ENCODE measurements at places on chromosomes 1 and 21.

- no peak for DNase-seq
Observed at GRCh38 chr1:7303554-7304317, 467.4 kb upstream of the VAMP3 start.

DNA sequence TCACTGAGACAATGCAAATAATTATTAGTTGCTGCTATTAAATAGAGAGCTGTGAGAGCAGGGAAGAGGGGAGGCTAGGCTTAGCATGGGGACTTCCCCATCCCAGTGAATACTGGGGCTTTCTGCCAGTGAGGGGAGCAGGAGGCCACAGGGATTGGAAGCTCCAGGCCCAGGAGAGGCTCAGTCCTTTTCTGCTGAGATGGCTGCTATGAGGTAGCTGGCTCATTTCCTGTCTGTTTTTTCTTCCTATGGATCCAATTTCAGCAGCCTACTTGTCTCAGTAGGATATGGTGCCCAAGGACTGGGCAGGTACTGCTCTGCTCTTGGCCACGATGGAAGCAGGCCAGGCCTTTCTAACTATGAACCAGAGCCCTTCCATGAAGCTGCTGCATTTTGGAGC is 10.0 kb downstream of the STMN1 start:
- DNase-seq = no peak

DNA sequence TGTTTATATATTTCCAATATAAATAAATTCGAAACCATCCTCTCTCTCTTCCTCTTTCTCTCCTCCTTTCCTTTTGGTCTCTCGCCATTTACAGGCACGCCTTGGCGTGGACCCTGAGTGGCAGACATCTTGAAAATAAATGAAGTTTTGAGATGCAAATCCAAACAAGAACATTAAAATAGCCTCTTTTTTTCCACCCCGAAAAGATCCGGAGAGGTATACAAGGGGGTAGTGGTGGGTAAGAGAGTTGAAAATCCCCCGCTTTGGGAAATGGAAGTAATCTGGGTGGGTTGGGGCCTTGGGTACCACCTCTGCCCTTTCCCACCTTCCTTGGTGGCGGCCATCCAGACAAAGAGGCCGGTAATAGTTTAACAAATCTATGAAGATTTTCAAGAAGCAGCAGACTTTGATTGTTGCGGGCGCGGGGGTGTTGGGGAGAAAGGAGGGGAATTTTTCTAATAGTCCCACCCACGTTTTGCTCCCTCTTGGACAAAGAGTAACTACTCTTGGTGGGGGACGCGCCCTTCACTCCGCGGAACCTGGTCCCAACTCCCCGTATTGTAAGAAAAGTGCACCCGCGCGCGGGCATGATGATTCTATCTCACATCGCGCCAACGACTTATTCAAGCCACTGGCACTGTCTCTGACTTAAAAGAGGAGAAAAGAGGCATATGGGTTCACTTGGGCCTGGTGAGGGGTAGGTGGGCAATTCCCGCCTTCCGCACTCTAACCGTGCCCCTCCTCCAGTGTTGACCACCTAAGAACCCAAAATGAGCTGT is 4.0 kb upstream of the FOXD3 start:
- no peak for DNase-seq

DNA sequence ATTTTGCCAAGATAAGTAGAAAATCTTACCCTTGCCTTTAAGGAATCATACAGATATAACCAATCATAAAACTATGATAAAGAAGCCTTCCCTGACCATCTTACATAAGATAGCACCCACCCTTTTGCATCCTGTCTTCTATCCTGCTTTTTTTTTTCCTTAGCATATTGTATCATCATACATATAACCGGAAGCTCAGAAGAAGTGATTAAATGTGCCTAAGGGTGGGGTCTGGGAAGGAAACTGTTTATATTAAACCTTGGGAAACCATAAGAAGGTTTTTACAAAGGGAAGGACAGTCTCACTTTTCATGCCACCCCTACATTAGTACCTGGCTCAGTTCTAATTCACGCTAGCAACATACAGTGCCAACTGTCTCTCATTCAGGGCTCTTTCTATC is 66.8 kb downstream of the LUZP1 start:
- no peak for DNase-seq

DNA sequence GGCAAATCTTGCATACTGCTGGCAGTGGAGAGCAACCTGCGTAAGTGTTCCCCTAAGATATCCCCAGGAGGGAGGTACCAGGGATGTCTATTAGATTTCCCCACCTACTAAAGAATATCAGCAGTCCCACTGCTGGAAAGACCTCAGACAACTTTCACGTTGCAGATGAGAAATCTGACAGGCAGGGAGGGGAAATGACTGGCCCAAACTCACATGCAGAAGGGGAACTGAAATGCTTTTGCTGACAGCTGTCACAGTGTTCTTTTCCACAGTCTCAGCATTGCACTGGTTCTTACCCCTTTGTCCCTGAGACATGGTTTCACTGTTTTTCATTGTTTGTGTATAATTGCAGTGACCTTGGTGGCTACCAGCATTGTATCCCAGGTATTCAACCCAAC is 84.8 kb upstream of the ATP1A1 start:
- DNase-seq = no peak

GRCh38 chr1:79364896-79365295 is 358.4 kb upstream of the ADGRL4 start:
- no peak for DNase-seq

DNA sequence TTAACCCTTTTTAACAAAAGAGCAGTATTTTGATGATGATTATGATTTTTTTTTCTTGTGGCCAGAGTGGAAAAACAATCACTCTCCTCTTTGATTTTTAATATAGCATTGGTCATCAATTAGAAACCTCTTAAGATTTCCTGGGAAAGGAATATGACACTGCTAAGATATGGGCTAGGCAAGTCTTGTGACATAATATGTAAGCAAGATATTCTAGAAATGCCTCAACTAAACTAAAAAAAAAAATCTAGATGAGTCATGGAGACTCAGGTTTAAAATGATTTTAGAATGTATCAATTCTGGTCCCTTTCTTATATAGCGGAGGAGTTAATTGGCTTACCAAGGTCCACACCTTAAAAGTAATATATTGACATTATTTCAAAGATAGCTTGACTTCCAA is 60.3 kb upstream of the JUN start:
- DNase-seq = no peak

- no peak for DNase-seq
Observed at GRCh38 chr1:21564521-21565095, 55.4 kb downstream of the ALPL start.

DNA sequence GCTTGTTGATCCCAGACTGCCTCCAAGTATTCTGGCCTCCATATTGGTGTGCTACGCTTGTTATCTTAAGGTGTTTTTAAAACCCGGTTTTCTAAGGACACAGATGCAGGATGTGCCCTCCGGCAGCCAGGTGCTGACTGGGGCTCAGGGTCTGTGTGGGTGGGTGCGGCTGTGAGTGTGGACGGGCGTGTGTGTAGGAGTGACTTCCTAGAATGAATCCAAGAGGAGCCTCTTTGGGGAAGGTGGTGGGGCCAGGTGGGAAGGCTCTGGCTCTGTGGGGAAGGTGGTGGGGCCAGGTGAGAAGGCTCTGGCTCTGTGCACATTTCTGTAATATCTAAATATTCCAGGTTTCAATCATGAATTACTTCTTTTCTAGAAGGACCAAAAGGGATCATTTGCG is 12.8 kb upstream of the TSPEAR start:
- no peak for DNase-seq

DNA sequence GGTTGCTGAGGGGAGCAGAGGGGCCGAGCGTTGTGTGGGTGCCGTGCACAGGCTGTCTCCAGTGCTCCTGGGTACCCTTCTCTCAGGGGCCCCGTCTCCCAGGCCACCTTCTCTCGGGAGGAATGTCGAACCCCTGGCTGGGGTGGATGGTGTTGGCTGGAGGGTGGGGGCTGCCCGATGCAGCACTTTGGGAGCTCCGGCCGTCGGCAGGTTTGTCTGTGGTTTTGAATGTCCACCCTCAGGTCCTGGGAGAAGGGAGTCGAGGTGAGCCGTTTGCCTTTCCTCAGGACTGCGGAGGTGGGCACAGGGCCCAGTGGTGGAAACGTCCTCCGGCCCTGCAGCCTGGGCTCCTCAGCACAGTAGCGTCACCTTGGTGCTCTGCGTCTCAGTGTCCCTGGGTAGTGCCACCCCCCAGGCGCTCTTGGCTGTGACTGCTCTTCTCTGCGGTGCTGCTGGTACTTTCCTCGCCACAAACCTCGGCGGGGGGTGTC is 14.5 kb downstream of the SLX9 start:
- no peak for DNase-seq

DNA sequence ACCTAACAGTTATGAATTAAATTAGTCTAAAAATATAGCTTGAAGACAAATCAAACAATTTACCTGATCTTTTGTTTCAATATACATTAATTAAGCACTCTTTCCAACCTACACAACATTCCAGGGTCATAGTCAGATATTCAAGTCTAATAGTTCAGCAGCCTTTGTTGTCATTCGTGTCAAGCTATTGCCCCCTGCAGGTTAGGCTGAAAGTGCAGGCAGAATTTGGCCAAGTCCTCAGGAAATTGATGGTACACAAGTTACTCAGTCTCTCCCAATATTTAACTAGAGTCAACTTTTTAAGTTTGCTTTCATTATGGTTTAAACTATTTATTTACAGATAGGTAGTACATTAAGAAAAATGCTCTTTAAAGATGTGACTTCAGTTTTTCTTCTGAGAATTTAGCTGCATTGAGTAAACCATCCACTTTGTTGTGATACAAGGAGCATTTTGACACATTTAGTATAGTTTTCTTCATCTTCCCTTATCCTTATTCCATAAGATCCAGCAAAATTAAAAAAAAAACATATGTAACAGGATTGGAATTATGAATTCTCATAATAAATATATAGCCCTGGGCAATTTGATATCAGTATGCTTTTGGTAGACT is 130.3 kb upstream of the DPYD start:
- no peak for DNase-seq

- DNase-seq = no peak
Observed at GRCh38 chr1:18819986-18820790, 39.3 kb downstream of the TAS1R2 start.

- no peak for DNase-seq
Observed at GRCh38 chr1:32893198-32894018, 7.1 kb downstream of the HPCA start.

DNA sequence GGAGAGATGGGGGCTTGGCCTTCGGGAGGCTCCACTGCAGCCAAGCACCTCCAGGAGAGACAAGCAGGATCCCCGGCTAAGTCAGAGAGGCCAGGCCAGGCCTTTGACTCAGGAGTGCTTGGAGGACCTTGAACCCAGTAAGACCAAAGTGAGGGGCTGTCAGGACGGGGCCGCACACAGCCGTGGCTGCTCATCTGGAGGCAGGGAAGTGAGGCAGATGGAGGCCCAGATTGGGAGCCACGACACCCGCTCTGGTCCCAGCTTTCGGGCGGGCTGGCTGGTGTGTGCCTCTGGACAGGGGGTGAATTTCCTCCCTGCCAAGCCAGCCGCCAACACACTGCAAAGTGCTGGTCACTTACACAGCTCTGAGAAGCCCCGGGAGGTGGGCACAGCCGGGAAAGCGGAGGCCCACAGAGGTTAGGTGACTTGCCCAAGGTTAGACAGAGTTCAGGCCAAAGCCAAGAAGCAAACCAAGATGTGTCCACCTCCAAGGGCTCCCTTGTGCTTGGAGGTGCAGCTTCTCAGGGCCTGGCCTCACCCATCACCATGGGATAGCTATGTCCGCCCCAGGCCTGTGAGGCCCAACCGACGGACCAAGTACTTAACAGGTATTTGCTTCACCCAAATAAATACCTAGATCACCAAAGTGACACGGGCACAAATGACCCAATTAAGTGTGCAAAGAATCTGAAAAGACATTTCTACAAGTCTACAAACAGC is 58.3 kb downstream of the CHD5 start:
- DNase-seq = no peak

GRCh38 chr1:106879538-106879937 is 176.9 kb upstream of the PRMT6 start:
- no peak for DNase-seq

- DNase-seq = no peak
Observed at GRCh38 chr1:63602629-63603028, 9.4 kb downstream of the PGM1 start.

- DNase-seq = no peak
Observed at GRCh38 chr1:159921251-159921650, 4.1 kb downstream of the TAGLN2 start.

GRCh38 chr1:1351511-1352427 is 2.6 kb upstream of the DVL1 start:
- DNase-seq = no peak

GRCh38 chr1:236176337-236177336 is 34.3 kb downstream of the GPR137B start:
- DNase-seq = no peak

DNA sequence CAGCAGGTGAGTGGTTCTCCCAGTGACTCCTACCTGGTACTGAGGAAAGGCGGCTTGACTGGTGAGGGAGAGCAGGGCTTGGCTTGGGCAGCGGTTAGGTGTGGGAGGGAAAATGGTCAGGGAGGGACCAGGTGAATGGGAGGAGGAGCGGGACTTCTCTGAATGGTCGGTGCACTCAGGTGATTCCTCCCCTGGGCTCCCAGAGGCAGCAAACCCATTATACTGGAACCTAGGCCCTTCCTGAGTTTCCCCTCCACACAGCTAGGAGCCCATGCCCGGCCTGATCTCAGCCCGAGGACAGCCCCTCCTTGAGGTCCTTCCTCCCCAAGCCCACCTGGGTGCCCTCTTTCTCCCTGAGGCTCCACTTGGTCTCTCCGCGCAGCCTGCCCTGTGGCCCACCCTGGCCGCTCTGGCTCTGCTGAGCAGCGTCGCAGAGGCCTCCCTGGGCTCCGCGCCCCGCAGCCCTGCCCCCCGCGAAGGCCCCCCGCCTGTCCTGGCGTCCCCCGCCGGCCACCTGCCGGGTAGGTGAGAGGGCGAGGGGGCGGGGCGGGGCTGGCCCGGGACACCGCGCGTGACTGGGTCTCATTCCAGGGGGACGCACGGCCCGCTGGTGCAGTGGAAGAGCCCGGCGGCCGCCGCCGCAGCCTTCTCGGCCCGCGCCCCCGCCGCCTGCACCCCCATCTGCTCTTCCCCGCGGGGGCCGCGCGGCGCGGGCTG is 2.3 kb downstream of the ARTN start:
- no peak for DNase-seq

DNA sequence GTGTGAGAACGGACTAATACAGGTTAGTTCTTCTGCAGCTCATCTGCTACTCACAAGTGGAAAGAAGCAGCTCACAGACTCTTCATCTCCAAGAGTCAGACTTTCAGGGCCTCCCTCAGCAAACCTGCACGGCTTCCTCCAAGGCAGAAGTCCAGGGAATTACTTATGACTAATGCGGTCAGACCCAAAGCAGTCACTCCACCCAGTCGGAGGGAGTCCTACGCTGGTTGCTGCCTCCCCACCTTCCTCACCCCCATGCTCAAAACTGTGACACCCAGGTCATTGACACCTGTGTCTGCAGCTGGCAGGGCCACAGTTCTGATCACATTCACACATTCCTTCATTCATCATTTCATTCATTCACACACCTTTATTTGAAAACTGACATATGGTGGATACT is 38.4 kb upstream of the PRDM2 start:
- no peak for DNase-seq

- DNase-seq = no peak
Observed at GRCh38 chr1:18816808-18817207, 42.7 kb downstream of the TAS1R2 start.

- no peak for DNase-seq
Observed at GRCh38 chr1:203048555-203049051, 22.3 kb downstream of the PPFIA4 start.

GRCh38 chr1:182786223-182786994 is 3.2 kb upstream of the NPL start:
- no peak for DNase-seq

Measured in activated naive CD4-positive, alpha-beta T cell (primary cell).